Activated CD4-positive, alpha-beta T cell treated with anti-CD3 and anti-CD28 coated beads, Interleukin-2, amount 10 ng/mL, durations not matched to agents 7 days and 5 days (primary cell): ENCODE measurements at places on chromosomes 1 and 21.

DNA sequence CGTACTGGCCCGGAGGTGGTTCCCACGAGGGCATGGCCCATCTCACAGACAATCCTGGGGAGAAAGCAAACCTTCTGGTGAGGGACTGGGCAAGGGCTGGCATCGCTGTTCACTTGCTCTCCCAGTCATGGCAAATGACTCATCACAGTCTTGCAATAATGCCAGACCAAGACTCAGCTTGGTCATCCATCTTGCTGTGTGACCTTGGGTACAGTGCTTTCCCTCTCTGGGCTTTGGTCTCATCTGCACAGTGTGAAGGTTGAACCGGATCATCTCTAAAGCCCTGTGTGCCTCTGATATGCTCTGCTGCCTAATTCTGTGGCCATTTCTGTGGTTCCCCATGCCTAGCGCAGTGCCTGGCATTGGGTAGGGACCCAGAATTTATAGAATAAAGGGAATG, 143.6 kb upstream of the CD34 start:
- DNase-seq, result no peak

- DNase-seq, result no peak
Measured at GRCh38 chr1:193068013-193068412, 8.6 kb downstream of the RO60 start.

DNA sequence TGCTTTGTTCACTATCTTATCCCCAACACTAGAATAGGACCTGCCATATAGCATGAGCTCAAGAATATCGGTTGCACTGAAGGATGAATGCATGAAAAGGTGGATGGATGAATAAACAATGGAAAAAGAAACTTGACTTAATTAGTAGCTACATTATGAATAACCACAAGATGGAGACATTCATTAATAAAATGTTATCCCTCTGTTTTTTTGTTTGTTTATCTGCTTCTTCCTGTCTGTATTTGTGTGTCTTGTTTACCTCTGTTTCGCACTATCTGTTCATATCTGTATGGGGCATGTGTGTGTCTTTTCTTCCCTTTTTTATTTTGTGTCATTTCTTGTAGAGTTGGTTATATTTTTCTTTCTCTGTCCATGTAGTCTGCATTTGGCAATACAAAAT, 1.1 kb upstream of the OR14I1 start:
- DNase-seq, result no peak

DNA sequence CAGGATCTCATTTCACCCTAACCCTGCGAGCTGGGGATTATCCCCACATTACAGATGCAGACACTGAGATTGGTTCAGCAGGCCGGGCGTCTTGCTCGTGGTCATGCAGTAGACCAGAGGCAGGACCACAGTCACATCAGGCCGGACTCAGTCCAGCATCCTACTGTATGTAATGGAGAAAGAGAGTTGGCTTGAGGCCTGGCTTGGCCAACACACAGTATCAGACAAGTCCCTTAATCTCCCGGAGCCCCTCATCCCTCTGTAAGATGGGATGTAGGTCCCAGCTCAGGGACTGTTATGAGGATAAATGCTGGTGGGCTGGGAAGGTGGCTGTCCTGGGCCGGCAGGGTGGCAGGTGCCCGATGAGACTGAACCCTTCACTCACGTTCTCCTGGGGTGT, 66.1 kb upstream of the ACTL8 start:
- no peak for DNase-seq

DNA sequence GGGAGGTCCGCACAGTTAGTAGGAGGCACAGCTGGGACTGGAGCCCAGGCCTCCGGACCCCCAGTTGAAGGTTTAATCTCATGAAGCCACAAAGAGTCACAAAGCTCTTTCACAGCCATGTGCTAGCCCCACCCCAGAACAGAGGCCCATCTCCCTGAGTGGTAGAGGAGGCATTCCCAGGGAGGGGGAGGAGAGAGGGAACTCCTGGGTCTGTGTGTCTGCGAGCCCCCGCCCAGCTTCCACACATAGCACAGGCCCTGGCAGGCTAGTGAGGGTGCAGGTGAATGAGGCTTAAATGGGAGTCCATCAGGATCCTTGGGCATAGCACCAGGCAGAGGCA, 197.8 kb downstream of the MATN1 start:
- no peak for DNase-seq

DNA sequence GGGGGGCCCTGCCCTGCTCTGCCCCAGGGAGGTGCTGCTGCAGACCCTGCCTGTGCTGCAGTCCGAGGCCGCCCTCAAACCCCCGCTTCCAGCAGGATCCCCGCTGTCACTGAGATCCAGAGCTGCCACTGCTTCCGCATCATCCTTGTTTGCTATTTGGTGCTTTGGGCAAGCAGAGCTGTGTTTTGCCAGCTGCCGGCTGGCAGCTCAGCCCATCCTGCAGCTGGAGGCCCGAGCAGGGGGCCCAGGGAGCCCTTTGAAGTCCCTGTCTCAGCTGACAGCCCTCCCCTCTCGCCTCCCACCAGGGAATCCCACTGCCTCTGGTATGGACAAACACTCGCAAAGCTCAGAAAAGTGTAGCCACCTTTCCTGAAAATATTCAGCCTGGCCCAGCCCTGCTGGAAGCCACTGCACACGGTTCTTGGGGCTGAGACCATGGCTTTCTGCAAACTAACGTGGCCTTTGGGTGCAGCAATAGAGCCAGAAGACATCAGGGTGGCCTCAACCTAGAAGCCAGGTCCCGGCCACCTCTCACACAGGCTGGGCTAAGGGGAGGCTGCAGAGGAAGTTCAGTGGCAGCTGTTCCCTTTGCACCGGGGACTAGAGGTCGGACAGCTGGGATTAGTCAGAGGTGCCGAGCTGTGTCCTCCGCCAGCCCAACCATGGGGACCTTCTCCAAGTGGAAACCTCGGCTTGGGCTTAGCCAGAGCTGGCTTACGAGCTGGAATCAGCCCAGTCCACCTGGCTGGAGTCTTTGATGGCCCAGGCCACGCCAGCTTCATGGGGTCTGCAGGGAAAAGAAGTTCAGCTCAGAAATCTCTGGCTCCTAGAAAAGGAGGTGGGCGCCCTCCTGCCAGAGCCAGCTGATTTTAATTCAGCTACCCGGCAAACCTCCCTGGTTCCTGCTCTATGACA, 107.1 kb downstream of the SPSB1 start:
- DNase-seq, result no peak

DNA sequence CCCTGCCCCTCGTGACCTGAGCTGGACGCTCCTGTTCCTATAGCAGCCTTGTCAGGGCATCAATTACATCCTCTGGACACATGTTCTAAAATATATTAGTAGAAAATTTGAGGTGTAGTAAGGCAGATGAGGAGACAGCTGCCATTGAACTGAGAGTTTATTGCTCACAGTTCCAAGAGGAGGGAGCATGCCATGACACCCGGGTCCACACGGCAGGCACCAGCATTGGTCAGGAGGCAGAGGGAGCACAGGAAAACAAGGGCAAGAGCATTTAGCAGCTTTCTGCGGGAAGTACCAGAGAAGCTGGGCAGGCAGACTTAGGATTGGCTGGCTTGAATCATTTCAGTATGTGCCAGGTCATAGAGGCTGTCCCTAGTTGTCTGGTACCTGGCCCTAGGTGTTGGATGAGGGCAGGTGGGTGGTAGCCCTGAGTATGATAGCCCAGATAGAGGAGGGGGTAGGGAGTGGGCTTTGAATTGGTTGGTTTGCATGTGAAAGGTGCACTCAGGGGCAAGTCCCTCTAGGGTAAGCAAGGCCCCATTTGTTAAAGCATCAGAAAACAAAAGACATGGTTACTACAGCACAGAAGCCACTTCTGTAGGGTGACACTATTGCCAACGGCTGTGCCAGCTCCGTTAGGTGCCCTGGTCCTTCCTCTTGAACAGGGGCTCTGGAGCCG, 223.6 kb upstream of the RAB4A start:
- DNase-seq, result no peak

- DNase-seq, result no peak
Measured at GRCh38 chr1:219090607-219091006, 83.1 kb upstream of the LYPLAL1 start.

- DNase-seq, result no peak
Measured at GRCh38 chr1:74791491-74791890, 58.5 kb downstream of the TYW3 start.

- DNase-seq, result no peak
Measured at GRCh38 chr1:116847190-116847589, 62.5 kb upstream of the PTGFRN start.

- no peak for DNase-seq
Measured at GRCh38 chr21:34513129-34513675, 1.2 kb upstream of the KCNE1 start.

GRCh38 chr21:37546949-37547614, 180.5 kb downstream of the DYRK1A start:
- DNase-seq, result no peak

GRCh38 chr1:246297279-246298265, 209.5 kb downstream of the SMYD3 start:
- DNase-seq, result no peak

- DNase-seq, result no peak
Measured at GRCh38 chr1:30819244-30819571, 61.6 kb upstream of the LAPTM5 start.

DNA sequence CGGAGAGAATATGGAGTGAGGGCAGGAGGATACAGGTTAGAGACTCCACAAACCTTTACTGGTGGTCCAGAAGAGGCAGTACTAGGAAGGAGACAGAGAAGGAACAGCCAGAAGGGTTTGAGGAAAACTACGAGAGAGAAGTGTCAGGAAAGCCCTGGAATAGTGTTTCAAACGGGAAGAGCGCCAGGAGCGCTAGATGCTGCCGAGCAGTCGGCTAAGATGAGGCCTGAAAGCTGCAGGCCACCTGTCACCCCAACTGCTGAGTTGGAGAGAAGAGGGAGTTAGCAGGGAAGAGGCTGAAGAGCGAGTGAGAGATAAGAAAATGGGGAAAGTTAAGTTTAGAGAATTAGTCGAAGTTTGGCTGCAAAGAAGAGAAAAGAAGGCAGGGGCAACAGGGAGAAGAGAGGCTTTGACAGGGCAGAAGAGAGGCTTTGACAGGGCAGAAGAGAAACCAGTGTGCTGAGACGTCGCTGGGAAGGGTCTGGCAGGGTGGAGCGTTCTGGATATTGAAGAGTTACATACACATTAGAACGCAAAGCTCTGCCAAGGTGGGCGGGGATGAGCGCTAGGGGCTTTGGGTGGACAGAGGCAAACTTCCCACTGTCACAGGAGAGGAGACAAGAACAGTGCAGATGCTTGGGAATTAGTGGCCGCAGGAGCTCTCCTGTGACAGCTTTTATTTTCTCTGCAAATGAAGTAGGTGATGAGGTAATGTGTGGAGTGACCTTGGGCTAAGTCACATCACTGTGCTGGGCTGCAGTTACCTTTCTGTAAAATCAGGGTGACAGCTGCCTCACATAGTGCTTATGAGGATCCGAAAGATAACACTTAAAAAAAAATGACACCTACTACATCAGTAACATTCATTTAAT, 31.2 kb downstream of the PCSK9 start:
- DNase-seq, result no peak

GRCh38 chr1:241934201-241934848, 23.2 kb upstream of the BECN2 start:
- no peak for DNase-seq

DNA sequence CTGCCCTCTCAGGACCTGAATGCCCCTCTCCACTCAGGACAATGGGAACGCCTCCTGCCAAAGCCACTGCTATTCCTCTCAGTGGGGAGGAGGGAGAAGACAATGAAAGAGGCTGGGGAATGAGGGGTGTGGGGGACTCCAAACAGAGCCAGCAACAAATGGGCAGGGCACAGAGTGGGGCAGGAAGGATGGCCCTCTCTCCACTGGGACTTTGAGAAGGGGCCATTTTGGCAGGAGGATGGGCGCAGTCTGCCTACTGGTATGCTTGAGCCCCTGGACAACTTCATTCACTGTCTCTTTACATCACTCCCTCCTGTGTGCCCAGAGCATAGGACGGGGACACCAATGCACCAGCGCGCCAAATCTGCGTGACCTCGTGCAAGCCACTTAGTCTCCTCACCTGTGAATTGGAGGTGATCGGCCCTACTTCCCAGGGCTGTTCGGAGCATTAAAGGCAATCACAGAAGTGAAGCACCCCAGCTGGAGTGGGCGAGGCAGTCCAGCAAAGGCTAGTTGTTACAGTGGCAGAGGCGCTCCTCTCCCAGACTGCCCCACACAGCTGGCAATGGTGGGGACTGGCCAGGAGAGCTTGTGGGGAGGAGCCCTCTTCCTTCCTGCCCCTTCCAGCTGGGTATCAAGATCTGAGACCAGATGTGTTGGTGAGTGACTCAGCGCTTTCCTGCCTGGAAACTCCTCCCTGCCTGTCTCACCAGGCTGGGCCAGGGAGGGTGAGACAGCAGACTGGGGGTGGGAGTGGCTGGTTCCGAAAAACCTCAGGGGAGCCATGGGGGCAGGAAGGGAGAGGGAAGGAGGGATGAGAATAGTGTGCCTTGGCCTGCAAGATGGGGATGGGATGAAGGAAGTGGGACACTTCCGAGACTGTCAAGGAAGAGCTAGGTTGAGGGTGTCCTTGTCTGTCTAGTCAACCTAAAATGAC, 22.4 kb upstream of the SYNC start:
- peak; percentile 28 for DNase-seq

GRCh38 chr1:10918531-10918930, 93.9 kb upstream of the TARDBP start:
- DNase-seq, result no peak

- DNase-seq, result peak; percentile 89
Measured at GRCh38 chr1:23809751-23810171, 9.2 kb upstream of the GALE start.
